Thoracic aorta (tissue), 2 donors: ENCODE measurements at places on chromosomes 5 and 9. TPM values are rescaled to one million over a fixed set of nuclear protein-coding genes. Genes with fewer than 3 reads are reported as not detected.

DMRT3 gene
- 0.28 TPM for total RNA-seq

WNK2 gene
- total RNA-seq = 0.95 TPM

NR5A1 gene
- total RNA-seq = not detected

- no peak overlapping the region for H3K4me3 ChIP-seq
- H3K36me3 ChIP-seq = no peaks in the 10 kb centered on the region
- H3K27me3 ChIP-seq = no peaks in the 10 kb centered on the region
- no peak overlapping the region for H3K27ac ChIP-seq
- DNase-seq = no peak
These were observed 43.0 kb downstream of the ITGA2 start for GRCh38 chr5:53032188-53032587.

GRCh38 chr5:75113354-75114113 is 61.2 kb upstream of the GCNT4 start:
- H3K4me1 ChIP-seq = no peaks in the 10 kb centered on the region
- no peaks in the 10 kb centered on the region for H3K36me3 ChIP-seq
- no peak overlapping the region for H3K4me3 ChIP-seq
- no peaks in the 10 kb centered on the region for H3K27me3 ChIP-seq
- no peak for DNase-seq

- no peak overlapping the region for H3K27ac ChIP-seq
- no peak overlapping the region for H3K4me3 ChIP-seq
- H3K36me3 ChIP-seq = no peaks in the 10 kb centered on the region
These were observed 5.9 kb downstream of the FCN2 start for GRCh38 chr9:134886413-134886913.

DNA sequence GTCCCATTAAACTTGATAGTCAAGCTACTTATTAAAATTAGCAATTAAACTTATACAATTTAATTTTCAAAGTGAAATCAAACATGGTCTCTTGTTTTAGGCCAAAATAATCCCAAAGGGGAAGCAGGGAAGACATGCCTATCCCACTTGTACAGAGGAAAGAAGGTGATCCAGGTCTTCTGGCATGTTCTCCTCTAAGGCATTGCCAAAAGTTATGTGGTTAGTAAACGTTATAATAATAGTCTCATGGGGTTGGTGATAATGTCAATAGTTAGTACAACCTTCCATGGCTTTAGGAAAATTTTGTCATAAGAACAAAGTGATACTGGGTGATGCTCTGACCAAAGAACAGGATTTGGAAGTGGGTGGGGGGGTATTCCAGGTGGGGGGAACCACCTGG is 52.8 kb downstream of the ROR2 start:
- H3K4me1 ChIP-seq = no peaks in the 10 kb centered on the region
- no peaks in the 10 kb centered on the region for H3K36me3 ChIP-seq
- no peak for DNase-seq
- H3K27ac ChIP-seq = no peak overlapping the region
- H3K27me3 ChIP-seq = no peaks in the 10 kb centered on the region
- no peak overlapping the region for H3K4me3 ChIP-seq
